ENCODE measurements at places on chromosomes 2 and 18.
A peak's percentile ranks its signal among the peaks of the same experiment; 100 is the strongest.

DNA sequence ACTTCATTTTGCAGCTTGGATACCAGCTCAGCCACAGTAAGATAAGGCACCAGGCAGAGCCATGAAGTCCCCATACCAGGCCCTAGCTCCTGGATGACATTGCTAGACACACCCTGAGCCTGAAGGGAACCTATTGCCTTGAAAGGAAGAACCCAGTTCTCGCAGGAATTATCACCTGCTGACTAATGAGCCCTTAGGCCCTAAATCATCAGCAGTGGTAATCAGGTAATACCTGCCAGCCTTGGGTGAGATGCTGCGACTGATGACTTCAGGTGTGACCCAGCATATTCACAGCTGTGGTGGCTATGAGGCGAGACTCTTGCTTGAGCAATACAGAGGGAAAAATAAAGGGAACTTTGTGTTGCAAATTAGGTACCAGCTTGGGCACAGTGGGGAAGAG, 24.9 kb downstream of the CLK1 start:
- no peak for DNase-seq

GRCh38 chr18:40313030-40313642, 1641.9 kb upstream of the PIK3C3 start:
- no peak for DNase-seq

GRCh38 chr2:172433144-172433543, 5.8 kb downstream of the ITGA6 start:
- no peak for DNase-seq

- DNase-seq, result no peak
Measured at GRCh38 chr2:49582946-49583345, 428.6 kb upstream of the FSHR start.

DNA sequence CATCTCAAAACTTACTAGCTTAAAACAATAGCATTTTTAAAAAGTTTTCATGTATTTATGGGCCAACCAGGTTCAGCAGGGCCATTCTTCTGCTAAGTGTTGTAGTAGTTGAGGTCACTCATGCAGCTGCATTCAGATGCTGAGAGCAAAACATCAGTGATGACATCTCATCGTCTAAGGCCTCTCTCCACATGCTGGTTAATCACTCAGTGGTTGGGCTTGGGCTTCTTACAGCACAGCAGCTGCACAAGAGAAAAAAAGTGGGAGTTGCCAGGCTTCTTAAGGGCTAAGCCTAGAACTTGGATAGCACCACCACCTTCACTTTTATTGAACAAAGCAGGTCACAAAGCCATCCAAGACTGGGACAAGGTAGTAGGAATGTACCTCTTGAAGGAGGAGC, 190.3 kb downstream of the IRS1 start:
- DNase-seq, result no peak

DNA sequence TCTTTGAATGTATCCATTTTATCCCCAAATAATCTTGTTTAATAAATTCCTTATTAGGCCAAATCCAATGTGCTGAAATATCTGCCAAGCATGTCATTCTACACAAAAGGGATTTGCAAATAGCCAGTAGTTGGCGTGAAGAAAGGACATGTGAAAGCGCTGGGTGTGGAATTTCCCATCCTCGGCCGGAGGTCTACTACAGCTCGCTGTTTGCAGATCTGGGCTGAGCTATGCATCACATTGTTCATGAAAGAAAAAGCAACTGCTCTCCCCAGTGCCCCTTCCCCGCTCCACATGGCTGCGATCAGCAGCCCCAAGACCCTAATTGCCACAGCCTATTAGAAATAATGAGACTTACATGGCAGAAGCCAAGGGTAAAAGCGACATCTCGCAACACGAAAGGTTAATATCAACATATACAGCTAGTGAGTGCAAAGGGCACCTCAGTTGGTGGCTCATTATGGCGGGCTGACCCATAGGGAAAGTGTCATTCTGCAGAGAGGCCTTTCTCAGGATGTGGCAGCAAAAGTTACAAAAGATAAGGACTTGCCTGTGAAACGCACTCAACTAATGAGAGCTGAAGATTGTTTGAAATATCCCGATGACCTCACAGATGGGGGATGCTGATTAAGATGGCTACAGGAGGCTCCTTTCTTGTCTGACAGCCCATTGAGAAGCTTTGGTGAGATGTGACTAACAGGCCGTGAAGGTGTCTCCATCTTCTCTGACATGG, 126.9 kb upstream of the CYP1B1 start:
- DNase-seq, result no peak

GRCh38 chr2:190996947-190997346, 17.0 kb downstream of the STAT1 start:
- DNase-seq, result no peak

- no peak for DNase-seq
Measured at GRCh38 chr2:113282747-113283533, 4.2 kb upstream of the PAX8 start.

GRCh38 chr2:142936629-142937028, 59.2 kb downstream of the KYNU start:
- DNase-seq, result no peak

DNA sequence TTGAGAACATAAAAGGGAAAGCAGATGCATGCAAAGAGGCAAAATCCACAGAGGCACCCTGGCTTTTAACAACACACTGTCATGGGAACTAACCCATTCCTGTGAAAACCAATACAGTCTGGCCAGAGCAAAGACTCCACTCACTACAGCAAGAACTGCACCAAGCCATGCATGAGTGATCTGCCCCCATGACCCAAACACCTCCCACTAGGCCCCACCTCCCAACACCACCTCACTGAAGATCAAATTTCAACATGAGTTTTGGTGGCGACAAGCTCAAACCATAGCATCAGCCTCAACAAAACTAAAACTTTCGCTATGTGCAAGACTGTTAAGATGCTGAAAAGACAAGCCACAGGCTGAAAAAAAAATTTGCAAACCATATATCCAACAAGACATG, 162.8 kb downstream of the SMAD2 start:
- no peak for DNase-seq

GRCh38 chr2:179860255-179861026, 971 bp downstream of the ZNF385B start:
- DNase-seq, result no peak

- DNase-seq, result no peak
Measured at GRCh38 chr2:84234103-84234502, 225.0 kb downstream of the SUCLG1 start.

DNA sequence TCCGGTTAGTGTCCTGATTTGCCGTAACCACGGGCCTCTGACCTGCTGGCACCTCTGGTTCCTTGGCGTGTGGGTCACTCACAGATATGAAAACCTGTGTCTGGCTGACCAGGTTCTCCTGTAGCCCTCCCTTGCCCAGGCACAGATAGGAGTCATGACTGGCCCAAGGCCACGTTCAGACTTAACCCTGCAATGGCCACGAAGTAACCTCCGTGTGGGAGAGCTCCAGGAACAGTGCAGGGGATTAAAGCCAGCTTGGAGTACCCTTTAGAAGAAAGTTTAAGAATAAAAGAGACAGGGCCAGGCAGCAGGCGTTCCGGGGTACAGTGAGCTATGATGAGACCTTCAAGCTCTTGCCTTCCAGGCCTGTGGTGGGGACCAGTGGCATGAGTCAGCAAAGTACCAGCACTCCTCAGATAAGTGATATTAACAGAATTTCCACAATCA, 25.5 kb downstream of the CENPO start:
- DNase-seq, result no peak

- no peak for DNase-seq
Measured at GRCh38 chr2:224983712-224984554, 58.3 kb downstream of the DOCK10 start.

GRCh38 chr2:104851291-104852089, 2.4 kb upstream of the POU3F3 start:
- no peak for DNase-seq

DNA sequence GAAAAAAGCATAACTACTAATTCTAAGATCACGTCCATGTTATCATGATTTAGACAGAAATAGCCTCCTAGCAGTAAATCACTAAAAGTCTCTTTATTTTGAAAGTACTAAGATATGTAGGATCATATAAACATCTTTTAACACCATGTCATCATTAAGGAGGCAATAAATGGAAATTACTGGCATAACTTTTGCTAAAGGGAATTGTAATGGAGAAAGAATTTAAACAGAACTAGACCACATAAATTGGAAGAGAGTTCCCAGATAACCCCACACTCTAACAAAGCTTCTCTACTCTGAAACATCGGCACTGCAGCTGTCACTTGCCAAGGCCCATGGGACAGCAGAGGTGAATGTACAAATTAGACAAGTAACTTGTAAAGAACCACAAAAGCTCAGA, 29.5 kb downstream of the STK39 start:
- no peak for DNase-seq

DNA sequence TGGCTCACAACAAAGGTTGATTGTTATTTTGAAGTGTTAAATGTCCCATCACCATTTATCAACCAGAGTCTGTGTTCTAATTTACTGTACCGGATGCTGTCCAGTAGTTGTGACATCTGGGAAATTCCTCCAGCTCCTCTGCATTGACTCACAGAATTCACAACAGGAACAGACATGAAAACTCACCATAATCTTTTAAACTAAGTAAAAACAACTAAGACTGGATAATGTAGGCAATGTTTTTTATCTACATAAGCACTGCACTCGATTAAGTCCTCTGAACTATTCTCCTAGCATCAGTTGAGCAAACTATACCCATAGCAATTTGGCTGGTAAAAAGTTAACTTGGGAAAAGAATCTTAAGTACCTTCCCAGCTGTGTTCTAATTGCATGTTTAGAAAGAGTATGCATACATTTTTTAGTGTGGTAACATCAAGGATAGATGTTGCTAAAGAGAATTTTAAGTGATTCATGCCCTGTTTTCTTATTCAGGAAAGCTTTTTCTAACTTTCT, 42.9 kb upstream of the MYO1B start:
- no peak for DNase-seq

- no peak for DNase-seq
Measured at GRCh38 chr2:2910259-2910658, 467.4 kb downstream of the EIPR1 start.

GRCh38 chr18:6248017-6248416, 166.7 kb downstream of the L3MBTL4 start:
- DNase-seq, result no peak

GRCh38 chr2:238320246-238320647, at the start of gene TRAF3IP1:
Gene TRAF3IP1, plus strand, starts transcription at chr2:238320518. Its CDS starts 145 bp downstream, at chr2:238320663.
- DNase-seq, result peak; percentile 88

- peak; percentile 56 for DNase-seq
Measured at GRCh38 chr2:43059183-43059897, 167.1 kb downstream of the ZFP36L2 start.

DNA sequence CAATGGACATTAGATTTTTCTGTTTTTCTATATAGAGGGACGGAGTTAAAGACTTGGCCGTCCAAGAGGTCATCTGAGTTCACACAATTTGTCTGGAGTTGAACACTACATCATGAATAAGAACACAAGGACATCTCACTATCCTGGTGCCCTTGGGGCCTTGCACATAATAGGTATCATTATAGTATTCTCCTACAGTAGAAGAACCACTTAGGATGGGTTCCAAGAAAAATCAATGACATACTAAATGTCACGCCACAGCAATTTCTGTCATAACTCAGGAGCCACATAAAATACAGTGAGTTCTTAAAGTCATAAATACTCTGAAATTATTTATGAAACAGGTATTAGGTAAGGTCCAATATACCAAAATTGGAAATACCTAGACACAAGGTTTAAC, 154.4 kb downstream of the NCKAP5 start:
- no peak for DNase-seq

DNA sequence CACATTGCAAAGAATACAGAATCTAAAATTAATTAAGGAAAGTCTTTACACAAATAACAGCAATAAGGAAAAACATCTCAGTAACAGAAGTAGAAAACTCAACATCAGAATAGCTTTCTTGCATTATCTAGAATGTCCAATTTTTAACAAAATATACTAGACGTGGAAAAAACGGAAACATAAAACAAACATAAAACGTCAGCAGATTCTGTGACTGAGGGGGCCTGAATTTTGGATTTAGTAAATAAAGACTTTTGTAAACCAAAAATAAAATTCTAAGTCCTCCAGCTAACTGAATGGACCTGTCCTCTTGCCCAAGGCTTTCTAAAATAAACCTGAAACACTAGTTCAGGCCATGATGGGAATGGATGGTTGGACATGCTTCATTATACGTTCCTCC, 773.5 kb upstream of the LRRTM1 start:
- no peak for DNase-seq

GRCh38 chr2:11683966-11684365, 14.0 kb upstream of the NTSR2 start:
- no peak for DNase-seq

GRCh38 chr2:127149384-127149783, 42.4 kb upstream of the BIN1 start:
- no peak for DNase-seq

DNA sequence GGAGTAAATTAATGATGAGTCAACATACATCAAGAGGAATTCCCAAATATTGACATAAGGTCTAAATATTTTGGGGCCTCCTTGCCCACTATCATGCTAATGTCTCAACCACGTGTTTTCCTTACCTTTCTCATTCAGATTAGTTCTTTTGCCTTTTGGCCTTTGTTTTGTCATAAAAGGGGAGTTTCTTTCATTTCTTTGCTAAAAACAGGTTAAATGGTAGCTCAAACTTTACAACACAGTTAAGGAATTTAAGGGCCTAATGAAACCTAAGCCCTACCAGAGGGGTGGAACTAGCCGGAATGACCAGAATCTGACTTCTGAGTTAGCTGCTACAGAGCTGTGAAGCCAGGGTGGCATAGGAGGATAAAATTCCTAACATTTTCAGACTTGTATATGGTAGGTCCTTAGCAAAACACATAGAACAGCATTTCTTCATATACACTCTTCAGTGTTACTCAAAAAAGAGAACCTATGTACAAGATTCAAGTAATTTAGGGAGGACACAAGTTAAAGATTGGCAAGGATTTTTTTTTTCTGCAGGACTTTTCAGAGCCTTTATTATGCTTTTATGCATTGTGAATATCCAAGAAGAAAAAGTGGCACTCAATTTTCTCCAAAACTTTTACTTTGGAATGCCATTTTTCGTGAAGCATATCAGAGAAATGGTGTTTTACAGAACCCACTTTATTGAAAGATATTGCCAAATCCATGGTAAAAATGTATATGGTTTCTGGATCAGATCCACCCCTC, 633.1 kb downstream of the ARHGAP15 start:
- DNase-seq, result no peak

DNA sequence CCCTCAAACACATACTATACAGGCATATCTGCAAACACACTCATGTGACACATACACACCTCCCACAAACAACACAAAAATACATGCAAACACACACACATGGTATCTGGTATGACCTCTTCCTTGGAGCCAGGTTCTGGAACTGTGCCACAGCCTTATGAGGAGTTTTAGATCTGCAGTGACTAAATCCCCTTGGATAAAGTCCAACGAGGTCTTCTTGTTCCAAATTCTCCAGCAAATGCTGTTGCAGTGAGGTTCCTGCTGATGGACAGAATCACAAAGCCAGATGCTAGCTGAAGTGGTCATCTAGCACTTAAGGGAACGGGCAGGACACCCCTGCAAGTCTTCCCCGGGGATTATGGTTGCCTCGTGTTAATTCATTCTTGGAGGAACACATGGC, 54.5 kb upstream of the DAPL1 start:
- no peak for DNase-seq

- DNase-seq, result no peak
Measured at GRCh38 chr2:126900646-126901319, 2.1 kb downstream of the TEX51 start.

- no peak for DNase-seq
Measured at GRCh38 chr2:149808556-149808955, 221.0 kb upstream of the MMADHC start.

All from activated naive CD4-positive, alpha-beta T cell treated with Interleukin-2 at 50 U/mL for 16 hours (primary cell).